ENCODE measurements at places on chromosomes 5 and 9.

DNA sequence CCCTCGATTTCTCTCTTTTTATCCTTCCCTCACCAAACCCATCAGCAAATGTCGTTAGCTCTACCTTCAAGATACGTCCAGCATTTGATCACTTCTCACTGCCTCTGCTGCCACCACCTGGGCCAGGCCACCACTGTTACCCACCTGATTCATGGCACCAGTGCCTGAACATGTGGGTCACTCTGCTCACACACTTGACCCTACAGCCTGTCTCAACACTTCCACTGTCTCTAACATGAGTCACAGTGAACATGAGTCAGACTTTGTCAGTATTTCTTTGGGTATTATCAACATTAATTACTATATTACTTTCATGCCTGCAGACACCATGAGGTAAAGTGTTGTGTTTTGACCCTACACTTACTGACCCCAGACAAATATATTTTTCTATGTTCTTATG lies 19.6 kb downstream of the SLC24A2 start:
- DNase-seq, result no peak

GRCh38 chr9:75047506-75047905 lies 19.4 kb upstream of the CARNMT1 start:
- no peak for DNase-seq

GRCh38 chr5:73205305-73205704 lies 32.3 kb downstream of the TMEM174 start:
- no peak for DNase-seq

- no peak for DNase-seq
These were observed 103.2 kb downstream of the CTNND2 start for GRCh38 chr5:11801061-11801460.

DNA sequence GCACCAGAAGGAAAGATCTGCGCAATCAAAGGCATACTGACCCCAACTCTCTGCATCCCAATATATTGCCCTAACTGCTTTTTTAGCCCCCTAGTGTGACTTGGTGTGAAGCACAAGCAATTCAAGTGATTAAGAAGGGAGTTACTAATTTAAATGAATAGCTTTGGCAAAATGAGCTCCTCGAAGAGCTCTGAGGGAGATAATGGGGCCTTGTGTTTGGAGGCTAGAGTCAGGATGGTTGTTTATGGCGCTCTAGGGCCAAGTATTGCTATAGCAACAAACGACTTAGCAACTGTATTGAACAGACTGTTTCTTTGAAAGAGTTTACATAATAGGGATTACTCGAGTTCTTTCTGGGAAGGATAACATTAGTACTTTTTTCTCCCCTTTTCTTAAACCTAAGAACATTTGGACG lies 11.5 kb upstream of the C5orf58 start:
- no peak for DNase-seq

DNA sequence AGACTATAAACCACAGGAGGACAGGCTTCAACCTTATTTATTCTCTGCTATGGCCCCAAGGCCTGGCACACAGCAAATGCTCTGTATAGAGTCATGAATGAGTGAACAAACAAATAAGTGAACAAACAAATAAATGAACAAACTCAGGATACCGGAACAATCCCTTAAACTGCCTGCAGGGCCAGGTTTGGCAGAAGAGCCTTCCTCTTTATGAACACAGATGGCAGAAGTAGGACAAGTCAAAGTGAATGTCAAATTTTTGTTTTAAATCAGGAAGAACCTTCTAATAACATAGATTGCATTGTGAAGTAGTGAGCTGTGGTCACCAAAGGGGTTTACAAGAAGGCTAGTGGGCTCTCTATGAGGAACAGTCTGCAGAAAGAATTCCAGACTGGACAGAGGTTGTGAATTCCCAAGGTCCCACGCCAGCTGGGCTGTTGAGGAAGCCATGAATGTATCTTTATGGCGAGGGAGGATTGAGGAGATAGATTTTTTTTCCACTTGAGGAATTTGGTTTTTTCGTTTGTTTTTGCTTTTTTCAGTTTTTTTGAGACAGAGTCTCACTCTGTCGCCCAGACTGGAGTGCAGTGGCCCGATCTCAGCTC lies 30.3 kb upstream of the STING1 start:
- DNase-seq, result no peak

DNA sequence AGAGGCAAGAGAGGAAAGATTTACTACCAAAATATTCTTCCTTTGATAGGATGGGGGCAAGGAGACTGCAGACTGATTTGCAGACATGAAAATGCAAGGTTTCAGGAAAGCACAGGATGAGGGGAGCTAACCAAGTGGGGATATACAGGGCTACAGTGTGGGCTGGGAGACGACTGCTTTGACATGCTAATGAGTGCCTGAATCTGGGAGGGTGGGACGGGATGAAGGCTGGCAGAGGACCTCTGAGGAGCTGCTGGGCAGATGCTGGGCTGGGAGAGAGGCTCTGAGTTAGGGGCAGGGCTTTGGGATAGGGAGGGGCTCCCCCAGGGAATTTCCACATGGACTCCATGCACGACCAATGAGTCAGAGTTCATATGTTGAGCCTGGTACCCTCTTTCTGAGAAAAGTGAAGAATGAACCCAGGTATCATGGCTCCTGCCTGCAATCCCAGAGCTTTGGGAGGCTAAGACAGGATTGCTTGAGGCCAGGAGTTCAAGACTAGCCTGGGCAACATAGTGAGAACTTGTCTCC lies 4.9 kb upstream of the CPLX2 start:
- DNase-seq, result no peak

DNA sequence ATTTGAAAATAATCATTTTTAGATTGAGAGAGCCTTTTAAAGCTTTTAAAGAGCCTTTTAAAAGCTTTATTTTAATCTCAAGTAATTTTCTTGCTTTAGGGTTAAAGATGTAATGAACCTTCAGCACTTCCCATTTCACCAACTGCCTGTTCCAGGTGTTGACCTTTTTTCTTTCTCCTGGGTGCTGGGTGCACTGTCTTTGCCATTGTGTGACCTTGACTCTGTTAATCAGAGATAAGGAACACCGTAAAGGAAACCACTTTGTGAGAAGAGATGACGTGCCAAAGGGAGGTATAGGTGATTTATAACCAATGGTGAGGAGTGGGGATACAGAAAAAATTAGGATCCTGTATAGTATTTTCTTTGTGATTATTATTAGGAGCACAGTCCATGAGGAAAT lies 68.2 kb downstream of the NAA35 start:
- no peak for DNase-seq

Data from stimulated activated CD4-positive, alpha-beta T cell treated with anti-CD3 and anti-CD28 coated beads, Interleukin-2, amount 100 ng/mL, for 48 hours (primary cell).